Aorta (tissue), 5 donors: ENCODE measurements at places on chromosomes 1 and 21. TPM values are rescaled to one million over a fixed set of nuclear protein-coding genes. Genes with fewer than 3 reads are reported as not detected.

The PYHIN1 gene
- total RNA-seq = 4.7 TPM

GRCh38 chr21:31479714-31480113 lies 135.7 kb upstream of the TIAM1 start:
- H3K4me1 ChIP-seq = no peaks in the 10 kb centered on the region
- H3K27me3 ChIP-seq = no peaks in the 10 kb centered on the region
- no peak overlapping the region for H3K27ac ChIP-seq
- DNase-seq = no peak

DNA sequence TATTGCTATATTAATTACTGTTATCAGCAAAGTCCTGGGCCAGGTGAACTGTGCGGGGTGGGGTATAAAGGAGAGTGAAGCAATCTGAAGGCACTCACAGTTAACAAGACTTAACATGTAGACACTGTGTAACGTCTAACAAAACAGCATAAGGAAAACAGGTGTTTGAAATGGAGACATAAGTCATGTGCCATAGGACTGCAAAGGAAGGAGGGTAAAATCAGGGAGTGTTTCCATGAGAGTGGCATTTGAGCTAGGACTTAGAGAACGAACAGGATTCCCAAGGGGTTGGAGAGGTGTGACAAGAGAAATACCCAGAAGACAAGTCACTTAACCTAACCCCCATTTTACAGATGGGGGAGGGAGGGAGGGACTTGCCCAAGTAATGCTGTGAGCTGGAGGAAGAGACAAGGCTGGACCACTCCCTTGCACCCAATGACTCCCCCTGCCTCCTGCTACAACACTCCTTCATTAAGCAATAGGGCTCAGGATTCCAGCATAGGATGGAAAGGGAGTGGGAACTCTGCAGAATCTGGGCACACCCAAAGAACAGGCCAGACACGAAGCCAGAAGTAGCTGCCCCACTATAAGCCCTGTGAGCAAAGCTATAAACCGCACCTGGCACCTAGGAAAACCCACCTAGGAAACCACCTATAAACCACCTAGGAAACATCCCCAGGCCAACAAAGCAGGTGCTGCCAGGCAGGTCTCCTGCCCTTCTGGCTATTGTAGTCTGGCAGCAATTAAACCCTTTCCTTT lies 6.6 kb downstream of the PEF1 start:
- no peaks in the 10 kb centered on the region for H3K27me3 ChIP-seq
- H3K36me3 ChIP-seq = no peaks in the 10 kb centered on the region
- DNase-seq = no peak
- no peaks in the 10 kb centered on the region for H3K4me1 ChIP-seq

DNA sequence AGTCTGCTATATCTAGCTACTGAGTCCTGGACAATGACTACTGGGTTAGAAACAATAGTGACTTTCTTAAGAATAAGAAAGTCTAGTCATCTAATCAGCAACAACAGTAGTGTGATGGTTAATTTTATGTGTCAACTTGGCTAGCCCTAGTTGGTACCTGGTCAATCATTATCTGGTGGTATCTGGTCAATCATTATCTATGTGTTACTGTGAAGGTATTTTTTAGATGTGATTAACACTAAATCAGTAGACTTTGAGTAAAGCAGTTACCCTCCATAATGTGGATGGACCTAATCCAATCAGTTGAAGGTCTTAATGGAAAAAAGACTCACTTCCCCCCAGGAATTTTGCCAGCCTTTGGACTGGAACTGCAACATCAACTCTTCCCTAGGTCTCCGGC lies 312.6 kb downstream of the SIPA1L2 start:
- H3K27ac ChIP-seq = no peak overlapping the region
- no peaks in the 10 kb centered on the region for H3K27me3 ChIP-seq
- H3K4me1 ChIP-seq = no peaks in the 10 kb centered on the region
- no peak for DNase-seq
- no peaks in the 10 kb centered on the region for H3K36me3 ChIP-seq
